ENCODE measurements at places on chromosomes 6 and 20.
A peak's percentile ranks its signal among the peaks of the same experiment; 100 is the strongest.

DNA sequence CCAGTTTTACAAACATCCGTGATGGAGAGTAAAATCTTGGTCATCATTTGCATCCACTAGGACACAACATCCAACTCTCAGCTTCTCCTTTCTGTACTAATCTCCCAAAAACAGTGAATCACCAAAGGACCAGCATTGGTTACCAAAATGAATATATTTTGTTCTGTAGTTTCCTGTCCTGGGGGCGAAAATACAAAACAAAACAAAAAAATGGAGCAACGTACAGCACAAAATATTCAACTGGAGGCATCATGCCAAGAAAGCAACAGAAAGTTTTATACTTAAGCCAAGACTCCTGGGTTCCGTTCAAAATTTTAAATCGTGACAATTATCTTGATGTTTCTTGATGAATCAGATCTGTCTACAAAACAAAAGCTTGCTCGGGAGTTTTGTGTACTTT lies 126.6 kb upstream of the CCDC28A start:
- DNase-seq = peak; percentile 6

DNA sequence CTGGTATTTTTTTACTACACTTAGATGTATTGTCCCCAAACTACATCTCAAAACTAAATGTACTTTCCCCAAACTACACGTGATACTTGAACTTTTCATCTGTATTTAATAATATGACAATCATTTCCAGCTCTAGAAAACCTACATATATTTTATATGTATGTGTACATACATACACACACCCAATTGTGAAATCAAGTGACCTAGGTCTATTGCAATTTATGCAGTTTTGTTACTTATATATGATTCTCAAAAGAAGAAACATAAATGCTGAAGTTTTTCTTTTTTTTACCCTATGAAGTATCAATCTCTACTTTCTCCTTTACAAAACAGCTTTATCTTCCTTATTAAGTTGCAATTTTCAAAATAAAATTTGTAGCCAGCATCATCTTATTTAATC lies 4.7 kb downstream of the ADNP start:
- DNase-seq = no peak

DNA sequence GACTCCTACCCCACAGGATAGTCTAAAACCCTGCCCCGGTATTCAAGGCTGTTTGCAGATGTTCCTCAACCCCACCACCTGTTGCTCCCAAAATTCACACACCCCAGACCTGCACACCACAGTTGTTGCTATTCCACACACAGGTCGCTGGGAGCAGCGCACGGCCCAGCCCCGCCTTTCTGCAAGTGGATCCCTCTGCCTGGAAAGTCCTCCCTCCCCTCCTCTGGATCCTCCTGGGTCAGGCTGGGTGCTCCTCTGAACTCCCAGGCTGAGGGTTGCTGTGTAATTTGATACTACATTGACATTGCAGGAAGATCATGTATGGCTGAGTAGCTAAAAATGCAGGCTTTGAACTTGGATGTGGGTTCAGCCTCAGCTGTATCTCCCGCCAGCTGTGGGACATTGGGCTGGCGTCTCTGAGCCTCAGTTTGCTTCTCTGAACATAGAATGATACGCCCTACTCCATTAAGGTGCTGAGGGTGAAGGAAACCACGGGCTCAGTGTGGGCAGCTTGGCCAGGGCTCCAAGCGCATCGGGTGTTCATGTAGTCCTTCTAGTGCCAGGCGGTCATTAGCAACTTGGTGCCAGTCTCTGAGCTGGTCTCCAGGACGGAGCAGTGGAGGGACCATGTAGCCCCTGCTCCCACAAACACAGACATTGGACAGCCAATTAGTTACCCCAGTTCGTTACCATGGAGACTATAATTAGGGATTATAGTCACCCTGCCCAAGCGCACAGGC lies 13.9 kb upstream of the CCN5 start:
- no peak for DNase-seq

DNA sequence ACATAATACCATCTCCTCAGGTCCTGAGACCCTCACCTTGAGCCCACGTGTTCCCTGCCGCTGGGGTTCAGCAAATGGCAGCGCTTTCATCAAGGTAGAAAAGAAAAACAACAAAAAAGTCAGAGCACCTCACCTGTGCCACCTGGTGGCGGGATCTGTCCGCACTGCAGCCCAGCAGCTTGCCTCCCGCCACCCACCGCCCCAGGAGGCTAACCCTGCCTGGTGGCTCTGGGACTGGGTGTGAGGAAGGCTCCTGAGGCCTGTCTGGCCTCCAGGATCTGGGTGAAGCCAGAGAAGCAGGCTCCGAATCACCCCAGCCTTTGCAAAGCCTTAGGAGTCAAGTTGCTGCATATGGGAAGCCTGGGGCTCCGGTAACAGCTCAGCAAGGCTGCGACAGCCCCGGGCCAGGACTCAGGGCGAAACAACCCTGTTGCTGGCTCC lies 270.8 kb downstream of the BMP7 start:
- peak; percentile 23 for DNase-seq

Measured in AG08396 (cell line).